ENCODE measurements at places on chromosomes 3 and 15.

GRCh38 chr3:69328103-69328962, 57.6 kb downstream of the FRMD4B start:
- DNase-seq: no peak

DNA sequence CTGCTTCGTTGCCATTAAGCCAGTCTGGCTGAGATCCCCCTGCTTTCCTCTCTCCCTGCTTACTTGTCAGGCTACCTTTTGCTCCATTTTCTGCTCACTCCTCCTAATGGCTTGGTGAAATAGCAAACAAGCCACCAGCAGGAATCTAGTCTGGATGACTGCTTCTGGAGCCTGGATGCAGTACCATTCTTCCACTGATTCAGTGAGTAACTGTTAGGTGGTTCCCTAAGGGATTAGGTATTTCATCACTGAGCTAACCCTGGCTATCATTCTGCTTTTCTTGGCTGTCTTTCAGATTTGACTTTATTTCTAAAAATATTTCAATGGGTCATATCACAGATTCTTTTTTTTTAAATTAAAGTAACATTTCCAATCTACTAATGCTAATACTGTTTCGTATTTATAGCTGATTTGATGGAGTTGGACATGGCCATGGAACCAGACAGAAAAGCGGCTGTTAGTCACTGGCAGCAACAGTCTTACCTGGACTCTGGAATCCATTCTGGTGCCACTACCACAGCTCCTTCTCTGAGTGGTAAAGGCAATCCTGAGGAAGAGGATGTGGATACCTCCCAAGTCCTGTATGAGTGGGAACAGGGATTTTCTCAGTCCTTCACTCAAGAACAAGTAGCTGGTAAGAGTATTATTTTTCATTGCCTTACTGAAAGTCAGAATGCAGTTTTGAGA, 25.0 kb downstream of the CTNNB1 start:
- DNase-seq: no peak

- DNase-seq: no peak
Measured at GRCh38 chr15:63699101-63699785, 102.1 kb downstream of the FBXL22 start.

DNA sequence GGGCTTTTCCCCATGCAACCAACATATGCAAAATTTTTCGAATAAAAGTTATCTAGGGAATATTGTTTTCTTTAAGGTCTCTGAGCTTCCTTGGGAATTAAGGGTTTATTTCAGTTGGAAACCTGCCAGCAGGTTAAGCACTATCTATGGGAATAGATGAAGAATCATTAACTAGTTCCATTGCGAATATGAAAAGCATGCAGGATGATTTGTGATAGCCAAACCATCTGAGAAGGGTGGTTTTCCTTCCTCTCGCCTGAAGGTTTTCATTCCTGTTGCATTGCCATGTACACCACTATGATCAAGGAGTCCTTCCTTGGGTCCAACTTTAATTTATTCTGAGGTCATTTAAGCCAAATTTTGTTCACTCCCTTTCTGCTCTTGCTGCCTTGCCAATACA, 184.9 kb downstream of the NR2F2 start:
- no peak for DNase-seq

DNA sequence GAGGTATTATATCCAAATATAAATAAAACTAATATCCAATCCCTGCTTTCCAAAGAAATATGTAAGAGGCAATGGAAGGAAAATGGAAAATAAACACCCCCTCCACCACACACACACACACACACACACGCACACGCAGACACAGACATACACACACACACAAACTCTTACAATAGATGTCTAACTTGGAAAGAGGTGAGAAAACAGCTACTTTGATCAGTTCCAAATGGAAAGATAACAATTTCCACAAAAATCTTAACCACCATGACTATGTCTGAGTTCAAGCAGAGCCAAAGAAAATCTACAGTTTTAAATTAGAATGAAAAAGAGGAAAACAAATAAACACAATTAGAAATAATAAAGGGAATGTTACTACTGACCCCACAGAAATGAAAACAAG, 285.3 kb upstream of the TGFBR2 start:
- no peak for DNase-seq

DNA sequence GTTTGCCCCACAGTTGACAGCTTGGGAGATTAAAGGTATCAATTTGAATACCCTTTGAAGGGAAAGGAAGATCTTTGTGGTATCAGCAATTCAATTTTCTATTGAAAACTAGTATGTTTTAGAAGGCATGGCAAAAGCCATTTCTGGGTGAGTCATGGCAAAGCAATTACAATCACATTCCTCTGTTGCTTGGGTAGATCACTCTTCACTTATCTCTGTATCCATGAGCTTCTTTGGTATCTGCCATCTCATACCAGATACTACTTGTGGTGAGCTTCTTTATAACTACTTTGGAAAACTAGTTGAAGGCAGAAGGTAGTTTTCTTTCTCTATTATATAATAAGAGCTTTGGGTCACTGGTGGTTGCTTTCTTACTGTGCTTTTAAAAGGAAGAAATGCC, 28.3 kb upstream of the LSAMP start:
- no peak for DNase-seq

- no peak for DNase-seq
Measured at GRCh38 chr15:55221090-55222011, 24.6 kb upstream of the RSL24D1 start.

- DNase-seq: no peak
Measured at GRCh38 chr3:26273196-26273595, 349.4 kb upstream of the LRRC3B start.

GRCh38 chr3:129827765-129828164, 65.7 kb downstream of the TMCC1 start:
- peak; percentile 3 for DNase-seq

- DNase-seq: no peak
Measured at GRCh38 chr3:100104442-100104798, 9.9 kb downstream of the FILIP1L start.

GRCh38 chr3:53083521-53083920, 37.6 kb upstream of the SFMBT1 start:
- no peak for DNase-seq

DNA sequence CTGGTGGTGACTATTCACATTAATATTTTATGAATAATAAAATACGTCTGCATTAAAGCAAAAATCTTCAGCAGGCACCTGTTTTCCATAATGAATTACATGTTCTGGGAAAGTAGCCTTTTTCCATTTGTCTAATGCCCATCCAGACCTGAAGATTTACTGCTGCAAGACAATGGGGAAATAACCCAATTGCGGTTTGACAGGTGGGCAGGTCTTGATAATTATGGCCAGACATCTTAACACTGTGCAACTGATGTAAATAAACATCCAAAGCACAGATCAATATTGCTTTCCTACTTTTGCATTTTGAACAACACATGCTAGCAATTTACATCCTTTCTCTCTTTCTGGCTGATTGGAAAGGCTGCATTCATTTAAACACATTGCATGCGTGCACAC, 173.9 kb downstream of the MEIS2 start:
- no peak for DNase-seq

- DNase-seq: no peak
Measured at GRCh38 chr3:131812433-131812832, 222.4 kb downstream of the CPNE4 start.

DNA sequence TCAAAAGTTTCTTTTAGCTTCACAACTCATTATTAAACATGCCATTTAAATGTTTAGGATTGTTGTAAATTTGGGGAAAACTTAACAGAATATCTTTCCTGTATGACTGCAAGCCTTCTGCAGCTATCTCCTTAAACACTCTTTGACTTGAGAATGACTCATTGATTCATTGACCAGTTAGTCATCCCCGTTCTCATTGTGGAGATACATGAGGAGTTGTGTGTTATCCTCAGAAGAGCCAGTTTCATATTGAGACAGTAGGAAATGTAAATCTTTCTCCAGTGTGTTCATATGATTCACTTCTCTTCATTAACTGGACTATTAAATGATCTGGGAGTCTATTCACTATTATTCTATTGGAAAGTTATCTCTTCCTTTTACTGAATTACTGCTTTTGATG, 83.0 kb downstream of the CRYGS start:
- no peak for DNase-seq

- DNase-seq: no peak
Measured at GRCh38 chr3:134067531-134068161, 37.9 kb upstream of the SLCO2A1 start.

DNA sequence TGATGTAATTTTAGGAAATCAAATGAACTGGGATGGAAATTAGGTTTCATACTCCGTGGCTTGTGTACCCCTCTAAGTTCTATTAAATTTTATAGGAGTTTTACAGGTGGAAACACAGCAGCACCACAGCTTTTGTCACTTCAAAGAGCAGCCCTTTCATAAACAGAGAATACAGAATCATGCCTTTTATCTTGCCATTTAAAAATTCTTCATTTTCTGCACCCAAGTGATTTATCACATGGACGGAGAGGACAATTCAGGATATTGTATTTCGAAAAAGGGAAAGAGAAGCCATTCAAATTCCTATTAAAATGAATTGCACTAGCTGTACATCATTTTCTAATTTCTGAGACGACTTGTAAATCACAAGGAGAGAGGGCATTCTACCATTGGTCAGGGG, 245.4 kb downstream of the PTPRG start:
- no peak for DNase-seq

GRCh38 chr3:142046320-142047020, 102.9 kb downstream of the TFDP2 start:
- no peak for DNase-seq

DNA sequence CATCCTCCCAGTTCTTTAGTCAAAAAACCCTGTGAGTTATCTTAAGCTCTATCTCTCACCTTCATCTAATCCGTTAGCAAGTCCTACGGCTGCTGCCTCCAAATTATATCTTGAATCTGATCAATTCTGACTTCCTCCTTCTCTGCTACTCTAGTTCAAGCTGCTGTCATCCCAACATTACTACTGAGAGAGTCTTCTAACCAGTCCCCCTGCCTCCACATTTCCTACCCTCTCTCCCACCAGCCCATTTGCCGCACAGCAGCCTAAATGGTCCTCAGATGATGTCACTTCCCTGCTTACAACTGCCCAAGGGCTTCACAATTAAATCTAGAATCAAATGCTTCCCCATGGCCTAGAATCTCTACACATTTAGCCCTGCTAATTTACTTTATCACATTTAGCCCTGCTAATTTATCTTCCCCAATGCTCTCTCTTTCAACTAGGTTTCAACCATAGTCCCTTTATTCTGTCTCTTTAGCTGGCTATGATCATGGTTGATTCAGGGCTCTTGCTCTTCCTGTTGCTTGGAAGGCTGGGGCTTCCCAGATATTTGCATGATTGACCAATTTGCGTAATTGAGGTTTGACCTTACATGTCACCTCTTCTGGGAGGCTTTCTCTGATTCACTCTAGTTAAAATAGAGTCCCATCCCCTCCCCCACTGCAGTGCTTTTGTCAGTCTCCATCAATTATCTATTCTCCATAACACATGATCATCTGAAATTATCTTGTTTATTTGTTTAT, 11.0 kb upstream of the ARL14 start:
- DNase-seq: no peak

GRCh38 chr15:65069779-65070546, 2.2 kb upstream of the RASL12 start:
- DNase-seq: no peak

Data from stimulated activated CD4-positive, alpha-beta T cell treated with anti-CD3 and anti-CD28 coated beads, TNF-alpha, amount 100 ng/mL, for 24 hours (primary cell).